ENCODE measurements at places on chromosomes 7 and 10.

DNA sequence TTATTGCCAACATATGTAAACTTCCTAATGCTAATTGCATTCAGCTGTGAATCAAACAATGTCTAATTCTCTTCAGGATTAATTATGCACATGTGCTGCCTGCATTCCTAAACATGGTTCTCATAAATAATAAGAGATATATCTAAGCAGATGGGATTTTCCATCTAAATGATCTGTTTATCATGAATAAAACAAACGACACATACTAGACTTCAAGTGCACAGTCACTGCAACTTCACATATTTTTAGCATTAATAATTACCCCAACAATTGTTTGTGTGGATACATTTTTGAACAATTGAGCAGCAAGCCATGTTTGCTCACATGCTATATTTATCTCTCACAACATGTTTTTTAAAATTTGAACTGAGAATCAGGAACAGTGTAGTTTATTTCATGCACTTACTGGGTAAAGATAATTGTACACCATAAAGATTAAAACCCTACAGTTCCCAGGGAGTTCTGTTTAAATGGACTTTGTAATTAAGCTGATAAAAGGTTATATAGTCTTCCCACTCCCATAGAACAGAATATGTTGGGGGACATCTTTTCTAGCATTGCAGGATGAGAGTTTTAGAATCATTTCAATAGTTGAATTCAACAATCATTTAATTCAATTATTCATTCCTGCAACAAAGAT lies 378.5 kb downstream of the MDFIC start:
- no peak for DNase-seq

DNA sequence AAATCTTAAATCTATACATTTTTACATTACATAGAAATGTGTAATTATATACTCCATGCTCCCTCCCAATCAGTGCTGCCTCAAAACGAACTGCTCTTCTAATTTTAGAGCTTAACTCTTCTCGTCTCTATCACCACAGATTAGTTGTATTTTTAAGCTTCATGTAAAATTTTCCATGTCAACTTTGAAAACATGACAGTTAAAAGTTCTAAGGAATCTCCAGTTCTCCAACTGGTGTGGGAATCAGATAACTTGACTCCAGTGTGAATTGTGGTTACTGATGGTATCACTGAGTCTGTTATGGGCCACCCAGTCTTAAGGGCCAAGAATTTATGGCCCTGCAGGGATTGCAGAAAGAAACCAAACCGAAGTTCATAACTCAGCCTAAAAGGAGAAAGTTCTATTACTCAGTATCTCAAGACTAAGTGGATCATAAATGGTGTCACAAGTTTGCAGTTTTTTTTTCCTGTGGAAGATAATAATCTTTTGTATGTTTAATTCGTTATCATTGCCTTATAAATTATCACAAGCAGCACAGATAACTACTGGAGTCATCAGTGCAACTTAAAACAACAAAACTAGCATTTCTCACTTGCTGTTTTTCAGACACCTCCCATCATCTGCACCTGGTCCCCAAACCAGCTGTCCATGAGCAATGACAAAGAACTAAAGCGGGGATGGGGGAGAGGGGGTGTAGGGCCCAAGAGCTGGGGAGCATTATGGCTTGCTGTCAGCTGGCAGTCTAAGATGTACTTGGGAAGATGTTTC lies 31.5 kb upstream of the KMT2E start:
- DNase-seq = no peak

DNA sequence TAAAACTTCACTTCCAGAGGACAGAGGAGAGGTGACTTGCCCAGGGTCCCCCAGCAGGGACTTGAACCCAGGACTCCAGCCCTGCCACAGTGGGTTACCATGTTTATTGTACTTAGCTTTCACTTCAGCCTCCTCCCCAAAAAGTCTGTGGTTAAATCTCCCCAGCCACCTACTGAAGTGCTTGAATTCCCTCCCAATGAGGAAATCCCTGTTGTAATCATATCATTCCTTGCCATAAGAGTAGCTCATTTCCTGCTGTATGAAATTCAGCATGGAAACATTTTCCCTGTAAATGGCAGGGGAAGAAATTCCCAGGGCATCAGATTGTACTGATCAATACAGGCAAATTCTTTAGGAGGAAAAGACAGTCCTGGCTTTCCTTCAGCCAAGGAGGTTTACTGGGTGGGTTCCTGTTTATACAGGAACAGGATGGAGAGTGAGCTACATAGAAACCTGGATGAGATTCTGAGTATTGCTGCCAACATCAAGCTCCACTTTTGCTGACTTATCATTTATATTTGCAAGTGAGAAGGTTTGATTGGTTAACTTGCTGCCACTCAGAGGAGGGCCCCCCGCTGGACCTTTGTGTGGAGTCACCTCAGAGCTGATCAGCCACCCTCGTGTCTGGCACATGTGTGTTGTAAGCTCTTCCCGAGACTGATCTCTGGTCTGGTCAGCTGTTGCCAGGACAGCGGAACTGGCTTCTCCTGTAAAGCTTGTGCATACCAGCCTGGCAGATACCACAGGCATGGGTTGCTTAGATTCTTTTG lies 16.4 kb upstream of the PDZD8 start:
- no peak for DNase-seq

GRCh38 chr7:154484943-154485342 lies 432.7 kb downstream of the DPP6 start:
- DNase-seq = no peak

GRCh38 chr7:14973712-14974428 lies 71.3 kb upstream of the DGKB start:
- DNase-seq = no peak

- no peak for DNase-seq
Measured at GRCh38 chr7:131570401-131570800, 14.0 kb upstream of the PODXL start.

DNA sequence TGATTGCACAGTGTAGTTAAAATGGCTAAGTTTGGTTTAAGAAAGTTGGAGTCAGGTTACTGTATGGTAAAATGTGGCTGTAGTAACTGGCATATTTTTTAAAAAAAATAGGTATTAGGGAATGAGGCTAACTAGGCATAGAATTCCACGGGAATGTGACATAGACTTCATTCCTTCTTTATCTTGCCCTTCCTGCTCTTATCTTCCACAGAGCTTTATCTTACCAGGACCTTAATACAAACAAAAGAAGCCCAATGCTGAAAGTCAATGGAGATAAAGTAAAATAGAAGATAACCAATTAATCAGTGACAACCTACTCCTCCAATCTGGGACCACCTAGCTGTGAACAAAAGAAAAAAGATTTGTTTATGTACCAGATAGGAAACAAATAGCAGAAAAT lies 58.1 kb downstream of the TET1 start:
- DNase-seq = no peak

DNA sequence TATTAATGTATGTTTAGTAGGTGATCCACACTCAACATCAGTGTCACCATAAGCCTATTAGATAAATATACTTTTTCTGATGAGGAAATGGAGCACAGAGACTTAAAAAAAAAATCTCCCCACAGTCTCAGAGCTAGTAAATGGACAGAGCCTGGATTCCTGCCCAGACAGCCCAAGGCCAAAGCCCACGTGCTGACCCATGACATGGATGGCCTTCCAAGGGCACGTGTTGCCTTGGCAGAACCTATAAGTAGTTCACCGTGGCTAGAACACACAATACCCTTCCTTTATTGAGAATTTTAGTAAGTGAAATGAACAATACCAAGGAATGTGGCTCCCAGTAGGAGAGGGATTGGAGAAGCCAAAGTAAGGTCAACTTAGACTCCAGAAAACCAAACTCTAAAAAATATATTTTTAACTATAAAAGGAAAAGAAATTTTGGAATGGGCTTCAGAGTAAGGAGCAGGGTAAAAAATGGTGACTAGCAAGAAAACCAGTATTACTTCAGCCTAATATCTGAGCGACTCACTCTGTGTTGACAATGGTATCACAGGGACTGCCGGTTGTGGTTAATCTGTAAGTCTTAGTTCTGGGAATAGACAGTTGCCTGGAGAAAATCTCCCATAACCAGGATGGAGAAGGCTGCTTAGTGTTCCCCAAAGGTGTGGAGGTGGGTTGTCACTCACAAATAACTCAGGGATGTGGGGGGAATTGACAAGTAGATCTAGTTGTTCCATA lies 223.0 kb downstream of the SORCS1 start:
- DNase-seq = no peak

DNA sequence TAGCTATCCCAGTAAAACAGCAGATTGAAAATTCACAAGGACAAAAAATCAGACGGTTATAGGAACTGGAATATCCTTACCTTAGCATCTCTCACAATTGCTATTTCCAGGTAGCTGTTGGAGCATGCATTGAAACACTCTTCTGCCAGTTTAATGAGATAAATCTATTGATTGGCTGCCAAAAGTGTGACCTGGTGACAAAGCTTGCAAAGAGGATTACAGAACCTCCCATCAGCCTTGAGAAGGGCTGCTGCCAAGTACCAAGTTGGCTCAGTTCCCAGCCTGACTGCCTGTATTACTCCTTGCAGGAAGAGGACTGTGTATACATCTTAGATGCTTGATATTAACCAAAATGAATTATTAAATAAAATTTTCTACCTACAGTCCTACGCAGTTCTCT lies 5.1 kb downstream of the PRLHR start:
- DNase-seq = no peak

- DNase-seq = no peak
Measured at GRCh38 chr7:134742688-134743350, 36.6 kb upstream of the CALD1 start.

DNA sequence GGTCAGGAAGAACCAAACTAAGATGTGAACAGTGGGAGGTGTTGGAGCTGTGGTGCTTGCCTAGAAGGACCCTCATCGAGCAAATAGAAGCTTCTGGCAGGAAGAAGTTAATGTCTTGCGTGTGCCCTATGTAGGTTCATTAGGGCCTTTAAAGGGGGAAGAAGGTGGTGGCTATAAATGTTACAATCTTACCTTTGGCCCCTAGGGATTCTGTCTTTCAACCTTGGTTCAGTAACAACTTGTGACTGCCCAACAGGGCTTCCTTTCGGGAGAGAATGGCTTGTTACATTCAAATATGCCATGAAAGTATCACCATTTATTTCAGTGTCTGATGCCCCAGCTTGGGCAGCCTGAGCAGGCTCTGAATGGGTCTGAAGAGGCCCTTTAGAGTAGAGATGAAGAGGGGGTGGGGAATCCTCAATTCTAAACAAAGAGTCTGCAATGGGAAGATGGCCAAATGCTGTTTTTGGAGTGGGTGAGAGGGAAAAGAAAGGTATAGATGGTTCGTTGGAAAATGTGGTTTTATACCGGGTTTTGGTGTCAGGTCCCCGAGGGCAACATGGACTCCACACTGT lies 108.0 kb downstream of the TCF7L2 start:
- no peak for DNase-seq

GRCh38 chr10:29353305-29353704 lies 64.4 kb downstream of the LYZL1 start:
- no peak for DNase-seq

- no peak for DNase-seq
Measured at GRCh38 chr7:158613481-158613880, 25.9 kb upstream of the PTPRN2 start.

GRCh38 chr7:130369110-130369711 lies 11.1 kb upstream of the CPA1 start:
- no peak for DNase-seq

DNA sequence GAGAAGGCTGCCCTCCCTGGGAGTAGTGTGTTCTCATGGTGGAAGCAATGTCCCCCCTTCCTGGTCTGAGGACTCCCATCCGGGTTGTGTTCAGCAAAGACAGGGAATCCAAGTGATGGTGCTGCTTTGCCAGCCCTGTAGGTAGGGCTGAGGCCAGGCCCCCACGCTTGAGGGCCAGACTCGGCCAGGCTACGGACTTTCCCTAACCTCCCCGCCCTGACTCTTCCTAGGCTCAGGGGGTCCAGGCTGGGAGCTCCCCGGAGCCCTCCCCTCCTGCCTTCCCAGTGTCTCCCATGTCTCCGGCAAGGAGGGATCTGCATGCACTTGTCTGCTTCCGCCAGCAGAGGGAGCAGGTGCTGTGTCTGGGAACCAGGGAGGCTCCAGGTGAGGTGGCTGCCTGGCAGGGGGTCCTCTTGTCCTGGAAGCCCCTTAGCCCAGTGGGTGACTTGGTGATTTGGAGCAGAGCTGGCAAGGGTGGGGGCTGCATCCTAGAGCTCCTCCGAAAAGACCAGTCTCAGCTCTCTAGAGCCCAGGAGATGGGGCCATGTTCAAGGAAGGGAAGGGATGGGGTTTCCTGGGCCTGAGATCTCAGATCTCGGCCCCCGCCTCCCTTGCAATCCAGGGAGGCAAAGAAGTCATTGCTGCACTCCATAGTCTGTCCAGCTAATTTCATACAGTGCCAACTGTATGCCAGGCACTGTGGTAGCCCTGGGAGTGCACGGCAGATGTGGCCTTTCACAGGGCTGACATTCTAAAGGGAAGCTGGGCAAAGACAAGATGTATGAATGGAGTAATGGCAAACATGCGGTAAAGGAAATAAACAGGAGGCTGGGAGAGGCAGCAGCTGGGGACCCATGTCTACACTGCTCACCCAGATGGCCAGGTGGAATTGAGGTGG lies 20.3 kb upstream of the SFRP5 start:
- peak; percentile 83 for DNase-seq

DNA sequence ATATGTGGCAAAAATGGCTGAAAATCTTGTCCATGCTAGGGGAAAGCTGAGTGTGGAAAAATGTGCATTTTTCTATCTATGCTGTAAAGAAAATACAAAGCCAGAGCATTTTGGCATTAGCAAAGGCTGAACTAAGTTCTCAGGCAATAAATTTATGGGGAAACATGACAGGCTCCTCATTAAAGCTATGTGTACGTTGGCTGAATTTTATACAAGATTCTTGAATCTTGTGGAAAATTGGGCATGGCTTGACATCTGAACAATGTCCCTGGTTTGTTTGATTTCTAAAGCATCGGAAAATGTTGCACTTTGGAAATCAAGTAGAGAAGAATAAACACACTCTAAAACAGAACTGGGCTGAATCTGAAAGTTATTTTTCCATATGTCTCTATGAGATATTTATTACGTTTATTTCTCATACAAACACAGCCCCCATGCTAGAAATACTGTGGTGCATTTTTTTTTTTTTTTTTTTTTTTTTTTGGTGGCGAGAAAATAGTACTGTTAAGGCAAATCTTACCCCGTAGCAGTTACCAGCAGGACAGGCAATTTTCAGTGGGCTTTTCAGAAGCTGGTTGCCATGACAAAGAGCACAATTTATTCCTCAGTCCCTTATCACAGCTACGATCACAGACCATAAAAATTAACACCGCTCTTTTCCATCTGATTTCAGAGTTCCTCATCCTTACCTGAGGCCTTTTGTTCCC lies 16.9 kb downstream of the CPA1 start:
- DNase-seq = no peak

DNA sequence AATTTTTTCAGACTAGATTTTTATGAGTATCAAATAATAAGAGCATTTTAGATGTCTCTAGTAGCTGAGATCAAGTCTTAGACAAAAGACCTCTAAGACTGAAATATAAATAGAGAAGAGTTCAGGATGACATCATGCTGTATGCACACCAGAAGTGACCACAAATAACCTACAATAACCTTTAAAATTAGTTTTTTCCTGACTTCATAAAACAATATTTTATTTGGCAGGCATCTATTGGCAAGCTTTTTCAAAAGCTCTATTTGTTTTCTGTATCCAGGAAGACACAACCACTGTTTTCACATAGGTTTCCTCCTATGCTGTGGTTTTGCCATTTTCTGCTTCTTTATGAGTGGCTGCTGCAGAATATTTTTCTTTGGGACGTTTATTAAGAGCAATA lies 359.1 kb downstream of the CRPPA start:
- DNase-seq = no peak

All from CD4-positive, alpha-beta T cell treated with Interleukin-17A for 4 hours (primary cell).